Activated CD4-positive, alpha-beta T cell treated with anti-CD3 and anti-CD28 coated beads for 36 hours (primary cell): ENCODE measurements at places on chromosomes 11 and 22. TPM values are rescaled to one million over a fixed set of nuclear protein-coding genes. Genes with fewer than 3 reads are reported as not detected.
A peak's percentile ranks its signal among the peaks of the same experiment; 100 is the strongest.

SLC25A45 gene
- total RNA-seq = 14.3 TPM

TRIM22 gene
- total RNA-seq = 73.4 TPM

- DNase-seq = peak; percentile 76
Observed at GRCh38 chr11:128302425-128303186, 284.8 kb downstream of the ETS1 start.

- DNase-seq = no peak
Observed at GRCh38 chr11:72348250-72348649, 86.1 kb downstream of the CLPB start.

GRCh38 chr11:118971646-118972045, at the start of gene FOXR1:
FOXR1 (plus strand) TSS chr11:118971761; CDS start chr11:118971932, 171 bp downstream.
- DNase-seq = no peak

DNA sequence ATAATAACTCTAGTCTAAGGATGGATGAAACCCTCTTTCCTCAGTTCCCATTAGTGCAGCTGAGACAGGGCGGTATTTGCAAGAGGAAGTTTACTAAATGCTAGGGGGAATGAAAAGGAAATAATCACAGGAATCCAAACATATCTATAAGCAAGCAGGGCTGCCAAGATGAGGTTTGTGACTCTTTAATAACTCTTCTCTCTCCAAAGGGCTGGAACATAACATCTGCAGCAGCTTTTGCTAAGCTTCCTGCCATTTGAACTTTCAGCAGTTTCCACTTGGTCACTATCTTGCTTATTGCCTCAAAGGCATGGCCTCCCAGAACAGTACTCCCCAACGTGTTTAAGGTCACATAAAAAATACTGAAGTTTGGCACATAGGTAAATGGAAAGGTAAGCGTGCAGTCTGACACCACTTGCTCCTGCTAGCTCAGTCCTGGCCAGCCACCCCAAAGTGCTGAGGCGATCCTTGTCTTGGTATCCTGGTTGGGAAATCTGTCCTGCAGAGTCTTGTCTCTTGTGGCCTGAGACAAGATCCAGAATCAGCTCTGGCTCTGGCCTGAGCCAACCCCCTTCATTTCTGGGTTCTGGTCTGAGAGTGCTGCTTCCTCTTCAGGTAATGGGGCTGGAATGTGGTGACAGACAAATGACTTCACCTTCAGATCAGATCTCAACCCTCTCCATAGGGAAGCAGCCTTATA, 81.8 kb downstream of the KCNC1 start:
- no peak for DNase-seq

- no peak for DNase-seq
Observed at GRCh38 chr11:108895579-108896480, 231.0 kb downstream of the DDX10 start.

DNA sequence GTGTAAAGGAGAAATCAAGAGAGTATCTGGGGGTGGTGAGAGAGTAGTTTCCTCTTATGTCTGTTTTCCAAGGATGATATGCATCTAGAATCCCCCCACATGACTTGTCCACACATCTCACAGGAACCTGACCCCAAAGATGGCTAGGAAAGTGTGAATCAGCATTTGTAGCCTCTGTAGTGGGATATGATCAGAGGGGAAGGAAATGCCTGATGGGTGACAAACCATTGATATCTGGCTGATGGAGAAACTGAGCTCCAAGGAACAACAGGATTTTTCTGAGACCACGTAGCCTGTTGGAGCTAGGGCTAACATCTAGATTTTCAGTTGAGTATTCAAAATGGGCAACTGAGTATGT, 369.4 kb downstream of the DDX10 start:
- no peak for DNase-seq
